CD14-positive monocyte (primary cell): ENCODE measurements at places on chromosomes 7 and 10.

DNA sequence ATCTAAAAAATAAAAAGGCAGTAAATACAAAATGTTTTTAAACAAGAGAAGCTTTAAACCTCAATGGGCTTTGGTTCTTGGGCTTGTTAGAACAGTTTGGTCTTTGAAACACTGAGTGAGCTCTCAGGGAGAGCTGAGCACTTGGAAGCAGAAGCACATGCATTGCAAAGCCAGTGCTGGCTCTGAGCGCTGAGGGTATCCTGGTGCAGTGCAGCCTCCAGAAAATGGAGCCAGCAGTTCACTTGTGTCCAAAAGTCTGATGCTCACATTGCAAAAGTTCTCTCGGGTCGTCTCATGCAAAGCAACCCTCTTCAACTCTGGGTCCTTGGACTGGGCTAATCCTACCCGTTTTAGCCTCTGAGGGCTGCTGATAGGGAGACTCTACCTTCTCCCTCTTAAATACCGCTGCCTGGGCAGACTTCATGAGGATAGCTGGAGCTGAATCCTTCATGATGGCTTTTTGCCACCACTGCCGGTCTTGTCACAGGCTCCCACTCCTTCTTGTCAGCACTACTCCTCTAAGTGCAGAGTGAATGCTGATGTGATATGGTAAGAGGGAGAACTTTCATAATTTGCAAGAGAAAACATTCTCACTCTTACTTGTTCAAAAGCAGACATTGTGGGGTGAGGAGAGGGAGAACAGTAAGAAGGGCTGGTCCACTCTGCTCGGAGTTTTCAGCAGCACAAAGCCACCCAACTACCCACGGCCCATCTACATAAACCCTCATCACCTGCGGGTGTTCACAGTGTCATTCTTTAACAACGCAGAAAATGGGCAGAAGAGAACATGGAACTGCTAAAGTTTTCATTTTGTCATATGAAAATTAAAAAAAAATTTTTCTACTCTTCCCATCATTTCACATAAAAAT is 42.2 kb upstream of the BMPER start:
- no peak for DNase-seq

GRCh38 chr7:54782829-54783228 is 23.8 kb upstream of the SEC61G start:
- no peak for DNase-seq

GRCh38 chr10:117503244-117504205 is 39.0 kb upstream of the EMX2 start:
- DNase-seq: no peak

GRCh38 chr10:60735244-60735643 is 43.0 kb upstream of the CDK1 start:
- no peak for DNase-seq

DNA sequence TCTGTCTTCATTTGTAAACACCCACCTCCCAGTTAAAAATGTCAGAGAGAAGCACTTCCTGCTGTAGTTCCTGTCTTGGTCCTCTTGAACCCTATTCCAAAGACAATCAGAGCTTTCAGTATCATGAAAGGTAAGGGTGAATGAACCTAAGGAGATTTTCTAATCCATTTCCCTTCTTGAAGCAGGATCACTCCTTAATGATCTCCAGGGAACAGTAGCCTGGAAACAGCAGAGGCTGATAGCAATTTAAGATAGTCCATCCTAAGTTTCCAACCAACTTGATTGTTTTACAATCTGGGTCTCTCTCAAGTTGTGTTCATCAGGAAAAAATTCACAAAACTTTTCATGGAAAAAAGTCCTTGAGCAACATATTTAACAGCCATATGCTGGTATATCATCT is 273.6 kb downstream of the NEBL start:
- no peak for DNase-seq

GRCh38 chr10:43399320-43400310 is 9.4 kb downstream of the HNRNPF start:
- DNase-seq: peak; percentile 43

DNA sequence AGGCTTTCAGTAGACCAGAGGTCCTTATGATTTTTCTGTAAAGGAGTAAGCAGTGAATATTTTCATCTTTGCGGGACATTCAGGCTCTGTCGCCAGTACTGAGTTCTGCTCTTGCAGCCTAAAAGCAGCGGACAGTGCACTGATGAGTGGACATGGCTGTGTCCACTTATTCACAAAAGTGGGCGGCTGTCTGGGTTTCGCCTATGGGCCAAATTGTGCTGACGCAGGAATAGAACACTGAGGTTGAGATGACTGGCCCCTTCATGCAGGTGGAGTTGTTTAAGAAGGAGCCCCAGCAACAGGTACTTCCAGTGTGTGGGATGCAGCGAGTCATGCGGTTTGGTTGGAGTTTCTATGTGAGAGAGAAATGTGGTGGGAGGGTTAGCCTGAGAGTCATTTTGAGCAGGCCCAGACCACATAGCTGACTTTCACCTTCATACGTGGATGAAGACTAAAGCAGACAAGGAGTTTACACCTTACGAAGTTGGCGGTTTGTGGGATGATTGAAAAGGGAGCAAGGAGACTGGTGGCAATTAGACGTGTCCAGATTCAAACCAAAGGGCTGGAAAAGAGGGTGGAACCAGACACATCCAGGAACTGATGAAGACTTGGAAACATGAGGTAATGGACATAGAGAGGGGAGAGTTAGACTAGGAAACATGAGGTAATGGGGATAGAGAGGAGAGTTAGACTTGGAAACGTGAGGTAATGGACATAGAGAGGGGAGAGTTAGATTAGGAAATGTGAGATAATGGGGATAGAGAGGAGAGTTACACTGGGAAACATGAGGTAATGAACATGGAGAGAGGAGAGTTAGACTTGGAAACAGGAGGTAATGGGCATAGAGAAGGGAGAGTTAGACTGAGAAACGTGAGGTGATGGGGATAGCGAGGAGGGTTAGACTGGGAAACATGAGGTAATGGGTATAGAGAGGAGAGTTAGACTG is 38.2 kb downstream of the WDR37 start:
- DNase-seq: no peak

- DNase-seq: no peak
Measured at GRCh38 chr7:630539-630938, 96.0 kb upstream of the DNAAF5 start.

DNA sequence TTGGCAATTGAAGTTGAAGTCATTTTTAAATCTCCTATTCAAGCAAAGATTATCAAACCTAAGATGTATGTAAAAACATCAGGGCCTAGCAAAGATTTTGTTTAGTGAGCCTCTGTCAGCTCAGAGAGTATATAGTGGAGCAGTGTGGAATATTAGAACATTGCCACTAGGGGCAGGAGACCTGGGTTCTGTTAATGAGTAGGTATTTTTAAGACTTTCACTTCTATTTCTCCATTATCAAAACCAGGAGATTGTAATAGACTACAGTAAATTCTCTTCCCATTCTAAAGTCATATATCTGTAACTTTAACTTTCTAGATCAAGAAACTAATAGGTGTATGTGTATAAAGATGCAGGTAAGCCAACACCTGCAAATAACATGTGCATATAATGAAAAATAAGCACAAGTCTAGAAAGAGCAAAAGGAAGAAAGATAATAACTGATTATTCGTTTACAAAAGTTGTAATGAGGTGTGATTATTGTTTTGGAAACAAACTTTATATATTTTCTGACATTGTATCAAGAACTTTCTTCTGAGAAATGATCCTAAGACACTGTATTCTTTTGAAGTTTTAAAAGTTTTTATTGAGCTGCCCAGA is 64.4 kb downstream of the KCND2 start:
- no peak for DNase-seq

- no peak for DNase-seq
Measured at GRCh38 chr10:120414946-120415345, 42.1 kb upstream of the PLPP4 start.

GRCh38 chr7:40197527-40197926 is 62.7 kb downstream of the SUGCT start:
- no peak for DNase-seq

GRCh38 chr10:26410356-26410755 is 27.8 kb upstream of the APBB1IP start:
- no peak for DNase-seq

DNA sequence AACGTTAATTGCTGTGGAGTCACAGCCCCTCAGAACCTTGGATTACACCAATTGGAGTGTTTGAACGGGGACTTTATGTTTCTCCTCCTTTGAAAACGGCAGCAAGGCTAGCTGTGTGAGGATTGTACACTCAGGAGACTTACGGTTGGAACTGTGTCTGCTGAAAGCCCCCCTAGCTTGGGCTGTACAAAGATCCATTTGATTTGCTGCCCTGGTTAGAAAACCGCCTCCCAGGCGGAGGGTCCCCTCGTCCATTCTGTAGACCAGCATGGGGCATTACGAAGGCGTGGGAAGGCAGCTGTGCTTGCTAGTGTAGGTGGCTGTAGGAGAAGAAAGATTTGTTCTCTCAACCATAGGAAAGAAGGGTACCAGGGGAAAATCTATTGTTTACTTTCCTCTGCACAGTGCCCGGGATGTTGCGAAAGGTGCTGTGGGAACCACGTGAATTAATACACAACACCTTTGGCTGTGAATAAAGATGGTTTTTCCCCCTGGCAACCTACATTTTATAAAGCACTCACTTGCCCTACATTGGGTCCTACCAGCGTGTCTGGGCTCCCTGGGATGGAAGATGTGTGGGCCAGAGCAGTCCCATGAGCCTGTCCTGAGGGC is 73.4 kb upstream of the BTBD16 start:
- no peak for DNase-seq

GRCh38 chr10:52598936-52599335 is 173.6 kb downstream of the MBL2 start:
- no peak for DNase-seq

- no peak for DNase-seq
Measured at GRCh38 chr7:79050603-79051002, 402.9 kb downstream of the MAGI2 start.

- DNase-seq: no peak
Measured at GRCh38 chr10:132900211-132900756, 42.1 kb downstream of the CFAP46 start.

DNA sequence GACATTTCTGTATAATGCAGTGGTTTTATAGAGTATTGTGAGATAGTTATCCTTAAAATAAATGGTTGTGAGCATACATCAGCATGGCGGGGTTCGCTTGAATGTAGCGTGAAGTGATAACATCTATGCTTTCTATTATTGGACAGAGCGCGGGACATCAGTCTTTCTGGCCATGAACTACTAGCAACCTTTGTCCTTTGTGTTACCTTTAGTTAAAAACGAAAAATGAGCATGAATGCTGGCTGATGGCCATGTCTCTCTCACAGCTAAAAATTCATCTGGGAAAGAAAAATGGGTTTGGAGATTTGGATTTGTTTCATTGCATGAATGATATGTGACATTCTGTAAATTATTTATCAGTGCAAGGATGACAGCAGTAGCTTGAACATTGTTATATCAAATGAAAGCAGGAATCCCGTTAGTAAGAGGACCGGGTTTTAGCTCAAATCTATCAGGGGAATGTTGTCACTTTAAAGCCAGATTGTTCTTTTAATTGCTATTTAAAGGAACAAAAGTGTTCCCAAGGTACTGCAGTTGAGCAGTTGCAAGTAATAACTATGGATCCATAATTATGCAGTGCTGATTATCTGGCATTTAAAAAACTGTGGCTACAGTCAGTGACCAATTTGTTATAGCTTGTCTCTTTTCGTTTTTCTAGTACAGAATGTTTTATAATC is 131.0 kb downstream of the KAT6B start:
- DNase-seq: no peak

GRCh38 chr10:79084012-79084971 is 15.5 kb downstream of the ZMIZ1 start:
- peak; percentile 99 for DNase-seq

- DNase-seq: no peak
Measured at GRCh38 chr7:135335628-135336139, 102.0 kb downstream of the STRA8 start.

GRCh38 chr7:24835643-24836042 is 78.4 kb upstream of the GSDME start:
- no peak for DNase-seq

DNA sequence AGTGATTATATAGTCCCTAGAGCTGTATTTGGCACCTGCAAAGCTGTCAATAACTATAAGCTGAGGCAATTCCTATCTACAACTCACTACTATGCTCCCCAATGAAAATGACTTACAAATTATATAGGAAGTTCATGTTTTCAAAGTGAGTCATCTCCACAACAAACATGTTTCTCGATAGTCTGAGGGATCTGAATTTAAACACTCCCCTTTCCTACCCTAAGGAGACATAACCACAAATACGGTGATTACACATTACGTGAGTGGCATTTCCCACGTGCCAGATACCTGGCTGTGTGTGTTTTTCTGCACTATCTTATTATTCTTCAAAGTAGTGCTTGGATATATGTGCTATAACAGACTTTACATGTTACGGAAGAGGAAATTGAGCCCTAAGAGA is 122.5 kb upstream of the C1QL3 start:
- DNase-seq: no peak

- no peak for DNase-seq
Measured at GRCh38 chr10:52314822-52315552, 906 bp downstream of the DKK1 start.

- DNase-seq: no peak
Measured at GRCh38 chr7:156065400-156065799, 253.1 kb upstream of the SHH start.

DNA sequence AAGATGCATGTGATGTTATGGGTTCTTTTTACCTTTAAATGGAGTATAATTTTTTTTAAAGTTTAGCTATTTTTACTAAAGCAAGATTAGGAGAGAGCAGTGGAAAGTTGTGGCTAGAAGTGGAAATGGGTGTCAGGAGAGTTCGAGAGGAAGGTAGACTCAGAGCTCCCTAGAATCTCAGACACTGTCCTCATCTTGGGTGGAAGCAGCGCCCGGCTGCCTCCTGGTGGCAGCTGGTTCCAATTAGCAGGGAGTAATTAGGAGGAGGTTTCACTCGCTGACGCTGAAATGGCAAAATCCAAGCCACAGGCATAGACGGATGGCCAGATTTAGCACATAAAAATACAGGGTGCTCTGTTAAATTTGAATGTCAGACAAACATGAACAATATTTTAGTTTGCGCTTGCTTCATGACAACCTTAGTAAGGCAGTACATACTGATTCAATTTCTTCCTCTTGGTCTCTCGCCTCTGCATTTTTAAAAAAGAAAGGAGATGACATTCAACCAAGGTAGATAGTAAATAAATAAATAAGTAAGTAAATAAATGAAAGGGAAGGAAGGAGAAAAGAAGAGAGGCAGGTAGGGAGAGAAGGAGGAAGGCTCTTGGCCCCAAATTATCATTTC is 58.5 kb downstream of the LGI1 start:
- DNase-seq: peak; percentile 42

DNA sequence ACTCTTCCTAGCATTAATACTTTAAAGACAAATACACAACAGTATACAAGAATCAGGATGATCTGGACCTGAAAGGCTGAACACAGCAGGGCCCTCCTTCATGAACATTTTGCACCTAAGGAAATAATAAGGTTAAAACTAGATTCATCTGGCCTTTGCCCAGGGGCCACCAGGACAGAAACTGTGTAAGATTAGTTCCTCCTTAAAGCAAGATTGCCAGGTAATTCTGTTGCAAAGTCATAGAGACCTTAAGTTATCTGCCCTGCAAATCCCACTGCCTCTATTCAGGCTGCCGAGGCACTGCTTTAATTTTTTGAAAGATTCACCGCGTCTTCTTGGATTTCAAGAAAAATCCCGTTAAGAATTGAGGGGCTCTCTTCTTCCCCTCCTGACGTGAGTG is 1.6 kb upstream of the KIAA1217 start:
- no peak for DNase-seq

GRCh38 chr7:8217200-8218068 is 44.5 kb downstream of the ICA1 start:
- peak; percentile 45 for DNase-seq
